ENCODE measurements at places on chromosomes 7 and 10.

DNA sequence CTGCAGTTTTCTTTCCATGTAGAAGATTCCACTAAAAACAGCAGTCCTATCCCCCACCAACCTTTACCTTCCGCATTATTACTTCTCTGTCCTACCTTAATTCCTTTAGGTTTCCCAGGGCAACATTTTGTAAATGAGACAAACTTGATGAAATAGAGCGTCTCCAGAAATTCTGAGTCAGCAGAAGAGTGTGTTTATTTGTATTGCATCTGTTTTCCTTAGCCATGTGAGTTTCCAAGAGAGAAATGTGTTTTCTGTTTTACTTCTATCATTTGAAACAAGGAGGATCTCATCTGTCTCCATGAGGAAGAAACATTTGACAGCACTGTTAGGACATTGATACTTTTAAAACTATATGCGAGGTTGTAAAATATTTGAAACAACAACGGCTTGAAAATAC, 244.2 kb upstream of the PLXDC2 start:
- DNase-seq: no peak

GRCh38 chr7:20959281-20959680, 172.6 kb upstream of the SP8 start:
- no peak for DNase-seq

GRCh38 chr7:94511718-94512117, 2.1 kb downstream of the CASD1 start:
- DNase-seq: peak; percentile 48

- no peak for DNase-seq
Observed at GRCh38 chr10:90788968-90789367, 68.9 kb downstream of the HTR7 start.

- DNase-seq: peak; percentile 45
Observed at GRCh38 chr7:31373337-31374289, 33.1 kb upstream of the NEUROD6 start.

GRCh38 chr10:49296836-49297235, 2.1 kb upstream of the C10orf71 start:
- no peak for DNase-seq

GRCh38 chr10:102602272-102603045, 41.8 kb upstream of the TRIM8 start:
- peak; percentile 51 for DNase-seq

- DNase-seq: peak; percentile 10
Observed at GRCh38 chr10:73641328-73642060, at the start of gene MYOZ1. MYOZ1 (minus strand) TSS chr10:73641474; CDS start chr10:73640017, 1,457 bp downstream.

GRCh38 chr10:1147810-1148209, 91.6 kb downstream of the WDR37 start:
- DNase-seq: no peak

GRCh38 chr10:92886334-92886961, 38.1 kb downstream of the EXOC6 start:
- no peak for DNase-seq

DNA sequence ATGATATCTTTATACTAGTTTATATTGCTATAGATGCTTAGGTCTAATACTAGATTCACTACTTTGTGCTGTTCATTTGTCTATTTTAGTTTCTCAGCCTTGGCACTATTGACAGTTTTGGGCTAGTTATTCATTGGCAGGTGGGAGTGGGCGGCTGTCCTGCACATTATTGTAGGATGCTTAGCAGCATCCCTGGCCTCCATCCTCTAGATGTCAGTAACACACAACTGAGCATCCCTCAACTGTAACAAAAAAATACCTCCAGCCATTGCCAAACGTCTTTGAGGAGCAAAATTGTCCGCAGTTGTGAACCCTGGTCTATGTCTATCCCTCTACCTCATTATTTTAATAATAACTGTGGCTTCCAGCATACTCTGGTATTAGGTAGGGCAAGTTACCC, 34.4 kb upstream of the PNLIP start:
- DNase-seq: no peak

DNA sequence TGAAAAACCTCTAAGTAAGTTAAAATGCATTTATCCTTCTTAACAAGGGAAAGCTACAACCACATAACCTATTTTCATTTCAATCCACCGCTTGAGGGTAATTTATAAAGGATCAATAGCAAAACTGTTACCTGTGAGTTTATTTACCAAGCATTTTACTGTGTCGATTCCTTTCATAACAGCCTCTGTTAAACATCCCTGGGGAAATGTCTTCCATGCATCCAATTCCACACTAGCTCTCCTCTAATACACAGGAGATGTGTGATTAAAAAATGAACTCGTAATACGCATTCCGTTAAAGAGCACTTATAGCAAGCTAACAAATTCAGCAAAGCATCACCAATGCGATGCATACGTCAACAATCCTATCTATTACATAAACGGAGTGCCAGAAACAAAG, 185.7 kb downstream of the SFMBT2 start:
- no peak for DNase-seq

DNA sequence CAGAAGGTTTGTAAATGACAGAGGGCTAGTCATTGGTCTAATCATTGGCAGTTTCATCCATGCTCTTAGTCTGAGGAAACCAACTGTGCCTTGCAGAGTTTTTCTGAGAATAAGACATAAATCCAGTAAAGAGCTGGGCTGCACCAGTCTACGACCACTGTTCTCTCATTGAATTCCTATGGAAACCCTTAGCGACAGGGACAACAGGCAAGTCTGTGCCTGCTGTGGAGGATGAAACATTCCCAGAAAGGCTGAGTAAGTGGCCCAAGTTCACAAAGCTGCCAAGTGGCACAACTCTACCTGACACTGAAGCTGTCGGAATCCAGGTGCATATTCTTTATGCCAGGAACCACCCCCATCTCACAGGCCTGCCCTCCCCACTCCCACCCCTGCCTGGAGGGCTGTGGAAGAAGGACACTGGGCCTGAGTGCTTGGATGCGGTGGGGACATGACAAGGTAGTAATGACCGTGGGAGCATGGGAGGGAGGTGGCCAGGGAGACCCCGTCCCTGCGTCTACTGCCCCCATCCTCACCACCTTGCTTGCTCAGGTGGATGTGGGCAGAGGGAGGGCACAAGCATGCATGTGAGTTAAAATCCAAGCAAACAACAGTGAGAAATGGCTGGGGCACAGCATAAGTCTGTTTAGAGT, 58.0 kb downstream of the VSTM4 start:
- no peak for DNase-seq

DNA sequence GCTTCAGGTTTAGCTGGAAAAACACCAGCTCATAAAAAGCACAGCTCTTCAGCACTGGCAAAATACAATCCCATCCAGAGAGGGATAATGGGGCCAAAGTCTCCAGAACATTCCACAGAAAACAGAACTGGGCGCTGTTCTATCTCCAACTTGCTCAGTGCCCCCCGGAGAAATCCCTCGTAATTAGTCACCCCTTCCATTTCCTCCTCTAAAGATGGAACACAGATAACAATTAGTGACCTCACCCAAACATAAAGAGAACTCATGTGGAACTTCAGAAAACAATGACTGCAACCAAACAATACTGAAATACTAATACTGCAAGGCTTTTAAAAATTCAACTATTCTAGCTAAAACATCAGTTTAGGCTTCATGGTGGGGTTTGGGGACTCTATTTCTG, 46.3 kb downstream of the KIAA1549 start:
- DNase-seq: peak; percentile 17

DNA sequence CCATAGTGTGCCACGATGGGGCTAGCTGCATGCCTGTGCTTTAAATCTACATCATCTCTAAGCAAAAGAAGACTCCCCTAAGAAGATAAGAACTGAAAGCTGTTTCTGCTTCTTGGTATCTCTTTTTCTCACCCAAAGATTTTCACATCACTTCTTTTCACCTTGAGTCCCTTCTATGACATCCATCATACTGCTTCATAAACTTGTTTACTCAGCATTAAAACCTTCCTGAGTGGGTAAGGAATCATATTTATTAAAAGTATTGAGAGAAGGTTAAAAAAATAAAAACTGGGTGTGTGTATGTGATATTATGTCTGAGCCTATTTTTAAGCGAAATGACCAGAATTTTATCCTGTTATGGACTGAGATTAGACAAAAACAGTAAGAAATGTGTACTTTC, 150.3 kb downstream of the HPSE2 start:
- DNase-seq: no peak

DNA sequence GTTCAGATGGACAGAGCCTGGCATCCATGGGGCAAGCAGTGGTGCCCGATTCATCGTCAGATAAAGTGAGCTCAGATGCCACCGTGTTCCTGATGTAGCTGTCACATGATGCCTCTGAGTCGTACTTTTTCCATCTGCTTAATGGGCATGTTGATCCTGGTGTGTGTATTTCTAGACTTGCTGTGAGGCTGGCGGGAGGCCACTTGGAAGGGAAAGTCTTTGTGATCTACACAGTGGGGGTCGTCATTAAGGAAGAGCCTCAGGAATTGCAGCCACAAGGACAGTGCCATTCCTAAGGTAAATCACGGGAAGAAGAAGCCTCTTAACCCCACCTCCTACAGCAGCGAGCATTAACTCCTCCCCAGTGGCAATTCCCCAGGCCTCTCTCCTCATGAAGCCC, 63.0 kb downstream of the RGS10 start:
- DNase-seq: no peak

DNA sequence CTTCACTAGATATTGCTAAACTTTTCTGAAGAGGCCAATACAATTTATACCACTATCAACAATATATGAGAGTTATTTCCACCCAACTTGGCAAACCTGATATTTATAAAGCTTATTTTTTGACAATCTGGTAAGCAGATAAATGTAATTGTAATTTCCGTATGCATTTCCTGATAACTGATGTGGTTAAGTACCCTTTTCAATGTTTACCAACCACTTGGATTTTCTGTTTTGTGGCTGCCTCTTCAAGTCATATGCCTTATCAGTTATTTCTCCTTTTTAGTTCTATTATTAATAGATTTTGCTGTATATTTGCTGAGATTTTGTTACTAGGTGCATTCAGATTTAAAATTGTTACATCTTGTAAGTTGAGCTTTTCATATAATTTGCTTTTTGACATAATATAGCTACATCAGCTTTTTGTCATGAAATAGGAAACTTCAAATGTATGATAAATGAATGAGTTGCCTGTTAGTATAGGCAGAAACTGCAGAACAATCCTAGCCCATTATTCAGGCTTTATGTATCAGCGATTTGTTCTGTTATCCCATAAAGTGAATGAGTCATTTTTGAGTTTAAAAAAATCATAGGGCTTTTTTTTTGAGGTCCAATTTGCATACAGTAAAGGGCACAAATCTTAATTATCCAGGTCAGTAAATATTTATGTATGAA, 11.5 kb downstream of the SGPL1 start:
- peak; percentile 45 for DNase-seq

DNA sequence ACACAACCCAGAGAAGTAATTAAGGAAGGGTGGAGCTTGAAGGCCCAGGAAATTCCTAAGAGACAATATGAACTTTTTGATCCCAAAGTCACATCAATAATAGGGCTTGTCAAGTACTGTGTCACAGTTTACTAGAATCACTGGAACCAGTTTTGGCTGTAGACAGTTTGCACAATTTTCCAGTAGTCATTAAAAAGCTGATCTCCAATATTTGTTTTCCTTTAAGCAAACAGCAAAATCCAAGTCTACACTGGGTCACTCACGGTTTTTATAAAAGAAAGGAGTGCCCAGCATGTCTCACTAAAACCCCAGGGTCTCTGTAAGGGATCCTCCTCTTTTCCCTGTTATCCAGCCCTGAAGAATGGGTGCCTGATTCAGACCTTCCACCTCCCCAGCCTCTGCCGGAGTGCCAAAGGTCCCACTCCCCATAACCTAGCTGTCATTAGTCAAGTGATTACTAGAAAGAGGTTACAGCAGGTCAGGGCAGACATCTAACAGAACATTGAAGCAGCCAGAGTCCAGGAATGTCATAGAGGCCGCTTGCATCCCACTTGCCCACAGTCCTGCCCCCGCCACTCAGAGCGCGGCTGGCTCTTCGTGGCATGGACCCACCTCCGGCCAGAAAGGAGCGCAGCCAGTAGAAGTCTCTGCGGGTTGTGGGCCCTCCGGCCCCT, 552 bp downstream of the SLC25A16 start:
- no peak for DNase-seq

- peak; percentile 41 for DNase-seq
Observed at GRCh38 chr7:140049339-140050024, 13.3 kb downstream of the PARP12 start.

DNA sequence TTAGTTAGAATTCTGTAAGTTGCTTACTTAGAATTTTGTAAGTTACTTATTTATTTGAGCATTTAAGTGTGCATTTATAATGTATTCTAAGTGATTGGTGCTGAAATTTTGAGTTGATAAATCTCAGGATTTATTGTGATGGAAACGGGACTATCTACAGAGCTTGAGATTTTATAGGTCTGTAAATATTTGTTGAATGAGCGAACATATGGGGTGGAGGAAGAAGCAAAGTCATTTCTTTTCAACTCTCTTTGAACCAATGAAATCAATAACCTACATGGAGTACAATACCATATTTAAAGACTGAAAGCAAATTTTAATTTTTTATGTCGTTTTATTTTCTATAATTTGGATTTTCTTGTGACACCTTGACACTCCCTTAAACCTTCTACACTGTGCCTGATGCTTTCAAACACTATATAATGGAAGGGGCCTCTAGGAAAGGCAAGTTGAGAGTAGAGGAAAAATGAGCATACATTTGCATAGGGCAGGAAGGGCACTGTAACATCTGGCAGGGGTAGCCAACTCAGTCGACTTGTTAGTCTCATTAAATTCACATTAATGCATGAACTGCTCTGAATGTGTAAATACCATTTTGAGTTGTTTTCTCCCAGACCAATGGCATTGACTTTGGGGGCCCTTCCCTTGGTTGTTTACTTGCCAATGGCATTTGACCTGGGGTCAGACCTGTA, 204.2 kb downstream of the DYNC1I1 start:
- no peak for DNase-seq

DNA sequence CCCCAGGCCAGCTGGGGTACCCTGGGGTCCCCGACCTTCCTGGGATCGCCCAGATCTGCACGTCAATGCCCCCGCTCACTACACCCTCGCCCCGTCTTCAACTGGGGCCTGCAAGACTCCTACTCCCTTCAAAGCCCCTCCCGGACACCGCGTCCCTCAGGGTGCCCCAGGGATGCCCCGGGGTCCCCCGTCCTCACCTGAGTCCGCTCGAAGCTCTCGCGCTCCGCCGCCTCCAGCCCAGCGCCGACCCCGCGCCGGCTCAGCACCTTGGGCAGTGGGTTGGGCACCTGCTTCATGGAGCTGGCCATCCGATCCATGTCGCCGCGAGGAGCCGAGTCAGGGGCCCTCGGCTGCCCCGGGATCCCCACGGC, at the start of gene HIP1:
HIP1 (minus strand) TSS at position 338 of the 371 bp plus-strand sequence; CDS start at position 317, 21 bp downstream.
- DNase-seq: no peak

DNA sequence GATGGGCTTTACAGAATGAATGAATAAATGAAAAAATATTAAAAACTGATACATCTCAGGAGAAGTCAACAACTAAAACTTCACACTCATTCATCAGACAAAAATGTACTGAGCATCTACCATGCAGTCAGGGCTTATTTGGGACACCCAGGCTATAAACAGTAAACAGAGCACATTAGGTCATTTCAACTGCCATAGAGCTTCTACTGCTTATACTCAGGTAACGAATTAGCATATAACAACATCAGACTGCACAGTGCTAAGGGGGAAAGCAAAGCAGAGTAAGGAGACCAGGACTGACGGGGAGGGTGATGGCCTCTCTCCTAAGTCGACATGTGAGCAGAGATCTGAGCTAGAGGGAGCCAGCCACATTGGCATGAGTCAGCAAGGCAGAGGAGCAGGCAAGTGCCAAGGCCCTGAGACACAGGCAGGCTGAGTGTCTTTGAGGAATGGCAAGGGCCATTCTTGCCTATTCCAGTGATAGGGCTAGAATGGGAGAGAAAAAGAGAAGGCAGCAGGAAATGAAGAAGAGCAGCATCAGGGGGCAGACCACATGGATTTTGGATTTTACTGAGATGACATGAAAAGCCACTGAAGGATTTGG, 528.9 kb downstream of the PARD3 start:
- no peak for DNase-seq

GRCh38 chr7:108845951-108846350, 276.3 kb downstream of the DNAJB9 start:
- DNase-seq: no peak

Data from fibroblast of lung (primary cell).